ENCODE measurements at places on chromosomes 16 and 17. TPM values are rescaled to one million over a fixed set of nuclear protein-coding genes. Genes with fewer than 3 reads are reported as not detected.

The TMEM92 gene
- total RNA-seq, result 12.9 TPM

The ALOX15 gene
- total RNA-seq, result 1.8 TPM

The ZNF385C gene
- 1.7 TPM for total RNA-seq

The CAVIN1 gene
- 170 TPM for total RNA-seq

The BLTP2 gene
- total RNA-seq, result 161 TPM

The TMEM132E gene
- total RNA-seq, result not detected

The CDH15 gene
- not detected for total RNA-seq

DNA sequence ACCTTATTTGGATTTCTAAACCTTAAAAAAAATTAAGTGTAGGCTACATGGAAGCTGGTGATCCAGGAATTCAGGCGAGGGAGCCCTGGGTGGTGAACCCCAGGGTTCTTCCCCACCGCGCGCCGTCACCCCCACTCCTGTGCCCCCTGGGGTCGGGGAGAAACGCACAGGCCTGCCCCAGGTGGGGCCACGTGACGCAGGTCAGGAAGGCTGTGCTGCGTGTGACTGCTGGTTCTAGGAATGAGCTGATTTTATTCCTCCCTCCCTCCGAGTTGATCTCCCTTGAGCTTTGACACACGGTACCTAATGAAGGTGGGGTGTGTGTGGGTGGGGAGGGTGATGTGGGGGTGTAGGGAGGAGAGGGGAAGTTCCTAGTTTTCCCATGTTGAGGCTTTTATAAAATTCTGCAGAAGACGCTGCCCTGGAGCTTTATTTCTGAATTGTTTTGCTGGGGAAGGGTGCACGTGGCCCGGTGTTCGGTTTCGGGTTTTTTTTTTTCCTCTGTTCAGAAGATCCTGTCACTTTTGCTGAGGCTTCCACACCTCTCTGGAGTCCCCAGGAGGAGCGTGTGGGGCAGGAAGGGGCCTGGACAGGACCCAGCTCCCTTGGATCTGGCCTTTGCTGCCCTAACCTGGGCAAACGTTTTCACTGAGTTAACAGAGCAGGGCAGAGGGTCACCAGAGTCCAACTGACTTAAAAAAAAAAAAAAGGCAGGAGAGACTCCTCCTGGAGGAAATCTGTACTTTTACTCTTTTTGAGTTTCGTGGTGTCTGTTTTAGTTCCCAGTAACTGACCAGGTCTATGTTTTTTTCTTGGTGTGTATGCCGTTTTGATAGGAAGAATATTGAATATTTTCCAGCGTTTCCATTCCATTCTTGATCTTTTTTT lies 55.8 kb upstream of the GSE1 start:
- H3K36me3 ChIP-seq, result no peaks in the 10 kb centered on the region
- H3K4me1 ChIP-seq, result peaks cover 39% of the 10 kb centered on the region
- H3K27me3 ChIP-seq, result no peaks in the 10 kb centered on the region
- H3K4me3 ChIP-seq, result peak overlapping the region; percentile 72
- no peak for DNase-seq

DNA sequence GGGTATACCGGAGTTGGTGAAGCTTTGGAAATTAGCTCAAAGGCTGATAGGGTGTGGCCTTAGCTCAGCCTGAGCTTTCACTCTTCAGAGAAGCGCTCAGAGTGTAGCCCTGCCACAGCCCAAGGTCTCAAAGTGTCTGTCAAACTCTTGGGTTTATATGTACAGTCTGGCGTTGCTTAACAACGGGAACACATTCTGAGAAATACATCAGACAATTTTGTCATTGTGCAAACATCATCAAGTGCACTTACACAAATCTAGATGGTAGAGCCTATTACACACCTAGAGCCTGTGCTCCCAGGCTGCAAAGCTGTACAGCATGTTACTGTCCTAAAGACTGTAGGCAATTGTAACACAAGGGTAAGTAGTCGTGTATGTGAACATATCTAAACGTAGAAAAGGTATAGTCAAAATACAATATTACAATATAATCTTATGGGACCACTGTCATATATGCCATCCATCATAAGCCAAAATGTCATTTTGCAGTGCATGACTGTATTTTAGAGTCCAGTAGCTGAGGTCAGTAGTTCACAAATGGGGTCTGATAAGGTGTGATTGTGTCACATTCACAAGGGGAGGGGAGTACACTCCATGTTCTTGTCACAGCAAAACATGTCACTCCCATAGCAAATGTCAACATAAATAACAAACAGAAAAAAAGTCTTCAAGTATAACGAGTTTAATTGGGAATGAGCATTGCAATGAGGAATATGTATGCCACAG lies 20.6 kb downstream of the CHAD start:
- H3K4me1 ChIP-seq, result peaks cover 81% of the 10 kb centered on the region
- no peak overlapping the region for H3K27ac ChIP-seq
- DNase-seq, result no peak
- no peak overlapping the region for H3K4me3 ChIP-seq
- H3K27me3 ChIP-seq, result no peaks in the 10 kb centered on the region

DNA sequence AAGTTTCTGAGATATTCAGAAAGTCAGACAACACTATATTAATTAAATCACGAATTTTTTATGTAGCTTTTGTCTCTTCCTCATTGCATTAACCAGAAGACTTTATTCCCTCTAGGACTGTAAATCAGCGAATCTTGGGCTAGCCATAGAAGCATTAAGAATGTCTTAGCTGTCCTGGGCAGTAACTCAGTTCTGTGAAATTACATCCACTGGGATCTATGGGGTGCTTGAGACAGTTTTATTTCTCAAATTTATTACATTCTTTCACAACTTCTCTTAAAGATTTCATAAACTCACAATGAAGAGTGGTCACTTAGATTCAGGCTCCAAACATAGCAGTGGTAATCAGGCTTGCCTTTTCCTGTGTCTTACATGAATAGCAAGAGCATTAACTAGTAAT lies 1153.4 kb downstream of the CDH8 start:
- no peak for DNase-seq
- no peaks in the 10 kb centered on the region for H3K4me1 ChIP-seq
- H3K36me3 ChIP-seq, result no peaks in the 10 kb centered on the region
- no peak overlapping the region for H3K27ac ChIP-seq
- no peak overlapping the region for H3K4me3 ChIP-seq

DNA sequence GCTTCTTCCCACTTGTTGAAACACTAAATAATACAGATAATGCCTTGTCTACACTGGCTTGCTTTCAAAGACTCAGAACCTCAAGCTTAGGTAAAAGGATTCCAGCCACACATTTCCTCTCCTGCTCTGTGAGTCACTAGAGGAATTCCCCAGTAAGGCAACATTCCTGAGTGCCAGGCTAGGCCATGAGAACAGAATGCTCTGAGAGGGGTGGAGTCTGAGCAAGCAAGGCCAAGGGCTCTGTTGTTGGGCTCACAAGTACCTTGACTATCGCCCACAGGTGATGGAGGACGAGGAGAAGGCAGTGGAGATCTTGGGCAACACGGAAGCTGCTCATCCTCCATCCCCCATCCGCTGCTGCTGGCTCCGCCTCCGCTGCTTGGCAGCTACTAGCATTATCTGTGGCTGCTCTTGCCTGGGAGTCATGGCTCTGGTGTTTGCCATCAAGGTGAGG lies 6.7 kb upstream of the PHKG2 start:
- H3K27me3 ChIP-seq, result no peaks in the 10 kb centered on the region
- H3K4me3 ChIP-seq, result peak overlapping the region; percentile 68
- DNase-seq, result peak; percentile 100
- H3K27ac ChIP-seq, result peak overlapping the region; percentile 96

GRCh38 chr16:77300256-77300655 lies 101.0 kb downstream of the SYCE1L start:
- peaks cover 37% of the 10 kb centered on the region for H3K4me1 ChIP-seq
- H3K4me3 ChIP-seq, result no peak overlapping the region
- H3K27ac ChIP-seq, result no peak overlapping the region
- H3K36me3 ChIP-seq, result no peaks in the 10 kb centered on the region
- no peaks in the 10 kb centered on the region for H3K27me3 ChIP-seq

DNA sequence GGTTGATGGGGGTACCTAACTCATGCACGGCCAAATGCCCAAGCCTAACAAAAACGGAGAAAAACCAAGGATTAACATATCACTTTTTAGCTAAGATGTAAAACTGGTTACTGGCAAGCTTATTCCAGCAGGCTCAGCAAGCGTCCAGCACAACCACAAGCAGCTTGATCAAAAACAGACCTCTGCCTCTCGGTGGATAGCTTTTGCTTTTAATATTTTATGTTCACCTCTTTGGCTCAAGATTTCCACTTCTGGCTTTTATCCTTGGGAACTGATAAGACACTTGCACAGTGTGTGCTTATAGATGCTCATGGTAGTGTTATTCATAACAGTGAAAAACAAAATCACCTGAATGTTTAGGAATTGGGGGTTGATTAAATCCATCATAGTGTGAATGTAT lies 206.9 kb upstream of the CACNG5 start:
- H3K27me3 ChIP-seq, result no peaks in the 10 kb centered on the region
- peaks cover 14% of the 10 kb centered on the region for H3K4me1 ChIP-seq
- H3K36me3 ChIP-seq, result no peaks in the 10 kb centered on the region
- no peak overlapping the region for H3K27ac ChIP-seq

GRCh38 chr16:82282662-82283061 lies 112.6 kb upstream of the MPHOSPH6 start:
- no peak for DNase-seq
- no peak overlapping the region for H3K27ac ChIP-seq
- H3K4me3 ChIP-seq, result no peak overlapping the region
- peaks cover 8% of the 10 kb centered on the region for H3K27me3 ChIP-seq
- H3K4me1 ChIP-seq, result no peaks in the 10 kb centered on the region

- no peak for DNase-seq
- H3K27ac ChIP-seq, result no peak overlapping the region
- H3K27me3 ChIP-seq, result peaks cover 49% of the 10 kb centered on the region
- H3K4me3 ChIP-seq, result no peak overlapping the region
These were observed 74.5 kb downstream of the ZNF423 start for GRCh38 chr16:49781401-49781800.

DNA sequence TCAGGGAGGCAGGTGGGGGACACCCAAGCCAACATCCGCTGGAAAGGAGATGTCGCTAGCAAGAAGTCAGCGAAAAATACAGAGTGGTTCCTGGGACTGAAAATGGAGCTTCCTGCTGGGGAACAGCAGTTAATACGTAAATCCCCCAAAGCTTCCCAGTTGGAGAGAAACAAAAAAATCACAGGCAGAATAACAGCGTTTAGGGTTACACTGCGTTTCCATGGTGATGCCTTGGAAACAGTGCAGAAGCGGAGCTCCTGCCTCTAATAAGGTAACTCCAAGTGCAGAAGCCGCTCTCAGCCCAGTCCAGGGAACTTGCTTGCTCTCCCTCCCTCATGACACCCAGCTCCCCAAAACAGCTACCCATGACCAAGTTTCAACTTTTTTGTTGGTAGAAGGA lies 73.4 kb downstream of the PLD6 start:
- no peak for DNase-seq
- peaks cover 50% of the 10 kb centered on the region for H3K36me3 ChIP-seq
- H3K4me3 ChIP-seq, result no peak overlapping the region
- no peaks in the 10 kb centered on the region for H3K27me3 ChIP-seq
- no peak overlapping the region for H3K27ac ChIP-seq
- no peaks in the 10 kb centered on the region for H3K4me1 ChIP-seq

GRCh38 chr17:22470411-22471175 lies 778.3 kb downstream of the KCNJ18 start:
- no peak overlapping the region for H3K4me3 ChIP-seq
- H3K27me3 ChIP-seq, result peaks cover under 1% of the 10 kb centered on the region
- no peaks in the 10 kb centered on the region for H3K36me3 ChIP-seq
- H3K27ac ChIP-seq, result no peak overlapping the region

DNA sequence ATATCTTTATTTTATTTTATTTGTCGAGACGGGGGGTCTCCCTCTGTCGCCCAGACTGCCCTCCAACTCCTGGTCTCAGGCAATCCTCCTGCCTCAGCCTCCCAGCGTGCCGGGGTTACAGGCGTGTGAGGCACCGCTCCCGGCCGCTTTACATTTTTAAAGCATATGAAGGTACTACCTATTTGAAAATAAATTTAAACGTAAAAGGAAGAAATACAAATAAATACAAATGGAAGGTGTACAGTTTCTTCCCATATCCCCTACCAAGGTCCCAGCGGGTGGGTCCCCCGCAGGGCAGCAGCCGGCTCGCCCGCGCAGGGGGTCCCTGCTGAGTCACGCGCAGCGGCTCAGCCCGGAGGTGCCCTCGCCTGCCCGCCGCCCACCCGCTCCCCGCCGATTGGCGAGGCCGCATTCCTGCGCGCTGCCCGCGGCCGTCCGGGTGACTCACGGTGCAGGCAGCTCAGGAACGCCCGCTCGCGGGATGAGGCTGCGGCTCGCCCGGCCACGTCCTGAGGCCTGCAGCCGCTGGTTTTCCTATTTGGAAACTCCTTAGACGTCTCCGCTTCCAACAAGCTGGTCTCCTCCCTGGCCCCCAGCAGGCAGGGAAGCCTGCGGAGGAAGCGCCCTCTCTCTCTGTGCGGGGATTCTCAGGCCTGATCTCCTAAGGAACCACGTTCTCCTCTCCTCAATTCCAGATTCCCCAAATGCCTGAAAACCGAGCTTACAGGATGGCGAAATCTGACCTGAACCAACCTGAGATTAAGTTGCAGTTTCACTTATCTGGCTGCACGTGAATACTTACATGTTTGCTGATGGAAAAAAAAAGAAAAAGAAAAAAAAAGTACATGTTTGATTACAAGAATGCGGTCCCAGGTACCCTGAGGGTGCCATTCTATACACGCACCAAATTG lies 54.8 kb upstream of the MAP3K14 start:
- H3K4me1 ChIP-seq, result peaks cover 73% of the 10 kb centered on the region
- peak overlapping the region; percentile 99 for H3K27ac ChIP-seq
- no peaks in the 10 kb centered on the region for H3K36me3 ChIP-seq
- peak; percentile 97 for DNase-seq
- H3K4me3 ChIP-seq, result peak overlapping the region; percentile 45

GRCh38 chr17:65554553-65555223 lies 6.8 kb downstream of the AXIN2 start:
- H3K36me3 ChIP-seq, result no peaks in the 10 kb centered on the region
- no peaks in the 10 kb centered on the region for H3K27me3 ChIP-seq
- H3K4me1 ChIP-seq, result no peaks in the 10 kb centered on the region

DNA sequence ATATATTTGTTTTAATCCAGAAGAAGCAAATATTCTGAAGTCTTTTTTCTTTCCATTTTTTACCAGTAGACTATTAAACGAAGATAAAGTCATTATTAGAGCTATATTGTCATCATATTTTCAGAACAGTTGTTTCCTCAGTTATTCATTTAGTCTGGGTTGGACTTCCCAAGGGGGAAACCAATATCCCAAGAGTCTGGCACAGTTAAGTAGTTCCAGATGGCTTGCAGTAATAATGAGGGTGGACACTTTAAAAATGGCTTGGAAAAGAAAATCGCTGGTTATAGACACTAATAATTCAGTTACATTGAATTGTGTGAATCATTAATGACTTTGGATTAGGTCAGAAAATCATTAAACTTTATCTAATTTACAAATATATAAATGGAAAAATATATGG lies 3.9 kb downstream of the PPM1E start:
- no peak overlapping the region for H3K4me3 ChIP-seq
- DNase-seq, result no peak
- H3K27me3 ChIP-seq, result peaks cover 49% of the 10 kb centered on the region

GRCh38 chr17:77111934-77112296 lies 28.9 kb upstream of the SEC14L1 start:
- H3K36me3 ChIP-seq, result no peaks in the 10 kb centered on the region
- no peak overlapping the region for H3K27ac ChIP-seq
- no peaks in the 10 kb centered on the region for H3K27me3 ChIP-seq
- DNase-seq, result no peak
- no peak overlapping the region for H3K4me3 ChIP-seq

GRCh38 chr17:59365383-59365981 lies 34.0 kb downstream of the YPEL2 start:
- peaks cover 73% of the 10 kb centered on the region for H3K4me1 ChIP-seq
- no peak overlapping the region for H3K27ac ChIP-seq
- no peaks in the 10 kb centered on the region for H3K27me3 ChIP-seq
- no peak overlapping the region for H3K4me3 ChIP-seq
- H3K36me3 ChIP-seq, result no peaks in the 10 kb centered on the region
- DNase-seq, result no peak

GRCh38 chr16:81593481-81593880 lies 148.9 kb downstream of the CMIP start:
- H3K36me3 ChIP-seq, result no peaks in the 10 kb centered on the region
- no peak overlapping the region for H3K4me3 ChIP-seq
- no peaks in the 10 kb centered on the region for H3K27me3 ChIP-seq

All from PC-9 (cell line).